ENCODE measurements at places on chromosomes 6 and 20.

DNA sequence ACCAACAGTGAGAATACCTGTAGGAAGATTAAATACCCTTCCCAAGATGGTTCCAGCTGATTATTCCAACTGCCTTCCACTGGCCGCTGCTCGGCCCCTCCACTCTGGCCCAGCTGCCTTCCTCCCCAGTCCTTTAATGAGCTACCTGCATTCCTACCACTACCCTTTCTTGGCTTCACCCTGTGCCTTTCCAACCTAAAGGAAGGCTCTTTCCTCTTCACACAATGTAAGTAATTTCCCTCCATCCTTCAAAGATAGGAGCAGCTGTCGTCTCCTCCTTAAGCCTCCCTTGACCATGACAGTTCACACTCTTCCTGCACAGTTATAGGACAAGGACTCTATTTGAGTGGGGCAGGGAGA is 16.2 kb upstream of the SNX9 start:
- no peak for DNase-seq

DNA sequence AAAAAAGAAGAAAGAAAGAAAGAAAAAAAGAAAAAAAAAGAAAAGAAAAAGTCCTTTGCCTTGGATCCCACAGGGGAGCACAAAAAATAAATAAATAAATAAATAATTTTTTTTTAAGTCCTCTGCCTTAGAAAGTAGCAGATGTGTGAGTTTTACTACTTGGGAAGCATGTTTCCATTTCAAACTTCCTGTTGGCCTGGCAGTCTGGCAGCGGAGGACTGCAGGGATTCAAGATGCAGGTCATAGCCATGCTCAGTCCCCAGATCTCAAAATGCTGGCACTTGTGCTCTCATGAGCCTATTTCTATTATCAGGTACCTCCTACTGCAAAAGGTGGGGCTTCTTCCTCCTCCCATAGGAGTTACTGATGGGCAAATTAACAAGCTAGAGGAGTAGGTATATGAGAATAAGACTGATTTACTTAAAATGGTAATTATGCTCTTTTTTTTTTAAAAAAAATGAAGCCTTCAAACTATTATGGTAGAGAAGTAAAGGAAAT is 54.2 kb upstream of the MAP7 start:
- no peak for DNase-seq

- no peak for DNase-seq
Observed at GRCh38 chr6:32641122-32641521, 3.9 kb downstream of the HLA-DQA1 start.

DNA sequence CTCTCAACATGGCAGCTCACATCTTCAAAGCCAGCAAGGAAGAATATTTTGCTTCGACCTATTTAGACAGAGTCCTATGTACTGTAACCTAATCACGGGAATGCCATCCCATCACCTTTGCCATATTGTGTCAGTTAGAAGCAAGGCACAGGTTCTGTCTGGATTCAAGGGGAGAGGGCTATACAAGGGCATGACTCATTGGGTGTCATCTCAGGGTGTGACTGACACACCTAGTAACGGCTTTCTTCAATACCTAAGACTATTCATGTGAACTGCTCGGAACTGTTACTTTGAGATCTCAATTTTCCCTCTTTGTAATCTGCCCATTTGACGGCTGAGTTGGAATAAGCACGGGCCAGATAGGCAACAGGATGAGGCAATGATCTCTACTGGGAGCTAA is 135.6 kb upstream of the HDGFL1 start:
- no peak for DNase-seq

DNA sequence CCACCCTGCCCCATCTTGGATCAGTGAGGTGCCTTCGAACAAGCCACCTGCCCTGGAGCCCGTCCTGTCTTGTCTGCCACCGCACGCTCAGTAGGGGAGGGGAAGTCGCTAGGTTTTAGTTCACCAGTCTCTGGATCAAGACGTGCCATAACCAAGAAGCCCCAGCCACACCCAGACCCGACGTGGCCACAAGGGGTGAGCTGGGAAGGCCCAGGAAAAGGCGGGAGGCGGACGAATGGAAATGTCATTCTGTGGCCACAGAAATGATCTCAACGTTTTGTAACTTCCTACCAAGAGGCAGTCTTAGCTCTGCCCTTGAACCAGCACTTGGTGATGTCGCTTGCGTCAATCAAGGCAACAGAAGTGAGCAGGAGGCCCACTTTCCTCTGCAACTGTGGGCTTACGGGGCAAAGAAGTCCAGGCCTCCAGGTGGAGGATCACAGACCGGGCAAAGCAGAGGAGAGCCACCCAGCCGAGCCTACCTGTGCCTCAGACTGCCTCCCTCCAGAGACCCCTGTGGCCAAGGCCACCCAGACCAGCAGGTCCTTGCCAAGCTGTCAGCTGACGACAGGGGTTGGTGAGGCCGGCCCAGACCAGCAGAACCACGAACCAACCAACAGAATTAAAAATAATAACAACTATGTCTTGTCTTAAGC is 14.5 kb downstream of the GMEB2 start:
- DNase-seq: no peak

DNA sequence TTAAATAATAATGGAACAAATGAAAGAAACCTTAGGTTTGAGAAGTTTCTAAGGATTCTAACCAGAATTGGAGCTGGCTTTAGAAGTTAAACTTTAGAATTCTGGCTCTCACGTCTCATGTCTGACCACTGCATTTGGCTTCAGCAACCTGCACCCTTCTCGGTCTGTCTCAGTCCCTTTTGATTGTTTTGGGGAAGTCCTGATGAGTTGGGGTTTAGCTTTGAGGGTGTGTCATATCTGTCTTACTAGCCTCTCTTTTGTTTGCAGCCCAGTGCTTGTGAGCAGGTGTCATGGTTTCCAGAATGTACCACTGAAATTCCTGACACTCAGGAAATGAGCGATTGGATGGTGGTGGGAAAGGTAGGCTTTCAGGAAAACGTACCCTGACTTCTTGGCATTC is 17.0 kb downstream of the CMTR1 start:
- no peak for DNase-seq

DNA sequence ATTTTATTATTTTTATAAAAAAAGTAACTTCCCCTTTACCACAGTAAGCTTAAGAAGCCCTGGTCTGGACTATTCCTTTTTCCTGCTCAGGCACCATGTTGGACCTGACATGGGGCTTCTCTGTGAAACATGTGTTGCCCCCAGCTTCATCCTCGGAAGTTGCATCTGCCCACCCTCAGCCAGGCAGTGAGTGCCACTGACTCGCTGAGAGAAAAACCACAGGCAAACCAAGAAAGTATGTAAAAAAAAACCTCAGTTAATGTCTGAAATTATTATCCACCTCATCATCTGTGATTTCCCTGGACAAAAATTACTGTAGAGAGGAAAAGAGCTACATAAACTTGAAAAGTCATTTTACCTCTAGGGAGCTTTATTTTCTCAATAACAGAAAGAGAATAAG is 109.9 kb upstream of the MCHR2 start:
- DNase-seq: no peak

DNA sequence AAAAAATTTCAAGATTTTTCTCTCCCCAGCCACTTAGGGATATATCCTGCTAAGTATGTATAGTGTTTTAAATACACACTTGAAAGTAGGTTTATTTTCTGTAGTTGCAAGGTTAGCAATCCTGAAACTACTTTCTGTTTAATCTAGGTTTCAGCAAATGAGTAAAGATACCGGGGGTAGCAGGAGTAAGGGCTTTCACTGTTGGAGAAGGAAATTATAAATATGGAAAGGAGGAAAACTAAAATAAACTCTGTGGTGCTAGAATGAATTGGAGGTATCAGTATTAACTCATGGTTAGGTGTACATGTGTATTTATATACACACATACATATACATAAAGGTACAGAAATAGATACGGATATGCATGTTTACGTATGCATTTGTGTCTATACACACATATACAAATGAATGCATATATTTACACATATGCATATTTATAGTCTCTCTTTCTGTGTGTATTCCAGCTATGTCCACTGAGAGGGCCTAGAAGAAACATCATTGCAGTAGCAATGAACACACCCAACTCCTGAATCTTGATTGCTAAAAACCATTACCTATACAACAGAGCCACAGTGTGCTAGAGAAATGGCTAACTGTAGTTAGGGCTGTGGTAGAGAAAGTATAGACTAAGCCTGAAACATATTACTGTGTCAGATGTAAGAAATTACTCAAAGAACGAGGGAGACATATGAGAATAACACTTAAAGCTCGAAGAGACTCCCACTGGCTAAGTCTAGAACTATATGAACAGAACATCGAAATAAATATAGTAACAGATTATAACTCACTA is 95.9 kb upstream of the EMILIN3 start:
- DNase-seq: no peak

DNA sequence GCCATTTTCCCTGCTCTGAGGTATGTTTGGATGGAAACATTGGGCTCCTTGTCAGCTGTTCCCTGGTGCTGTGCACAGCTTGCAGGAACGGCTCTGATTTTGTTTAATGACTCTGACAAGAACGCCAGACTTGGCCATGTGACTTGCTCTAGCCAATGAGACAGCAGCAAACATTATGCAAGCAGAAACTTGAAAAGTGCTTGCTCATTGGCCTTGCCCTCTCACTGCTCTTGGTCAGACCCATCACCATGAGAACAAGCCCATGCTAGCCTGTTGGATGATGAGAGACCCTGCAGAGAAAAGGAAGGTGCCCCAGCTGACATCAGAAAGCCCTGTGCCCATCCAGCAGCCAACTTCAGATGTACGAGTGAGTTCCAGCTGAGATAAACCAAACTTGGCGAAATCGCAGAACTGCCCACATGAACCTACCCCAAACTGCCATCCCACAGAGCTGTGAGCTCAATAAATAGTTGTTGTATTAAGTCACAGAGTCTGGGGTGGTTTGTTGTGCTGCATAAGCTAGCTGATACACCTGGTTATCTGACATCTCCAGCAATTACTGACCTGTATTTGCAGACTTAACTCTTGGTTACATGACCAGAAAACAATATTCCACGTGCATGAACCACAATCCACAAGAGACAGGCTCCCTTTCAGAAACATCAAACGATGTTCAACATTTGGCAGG is 96.9 kb downstream of the JPH2 start:
- DNase-seq: peak; percentile 64

GRCh38 chr20:3970016-3970415 is 45.3 kb downstream of the RNF24 start:
- no peak for DNase-seq

DNA sequence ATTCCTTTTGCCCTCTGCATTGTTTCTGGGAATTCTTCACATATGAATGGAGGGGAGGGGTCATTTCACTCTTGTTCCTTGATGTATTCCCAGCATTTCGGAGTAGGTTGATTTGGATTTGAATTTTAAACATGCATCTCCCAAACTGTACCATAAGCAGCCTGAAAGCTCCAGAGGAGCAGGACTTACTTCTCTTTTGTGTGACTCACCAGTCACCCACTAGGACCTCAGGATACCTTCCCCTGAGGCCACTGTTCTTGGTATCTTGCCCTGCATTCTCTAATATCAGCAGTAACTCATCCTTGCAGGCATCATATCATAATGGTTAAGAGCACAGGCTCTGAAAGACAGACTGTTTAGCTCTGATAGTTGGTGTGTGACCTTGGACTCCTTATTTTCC is 703 bp downstream of the MRPL2 start:
- no peak for DNase-seq

GRCh38 chr20:6767536-6768227 is at the start of gene BMP2:
Gene BMP2, plus strand, starts transcription at chr20:6767686. Its CDS starts 2,441 bp downstream, at chr20:6770127.
- peak; percentile 37 for DNase-seq

- DNase-seq: no peak
Observed at GRCh38 chr6:5680095-5680494, 326.6 kb downstream of the NRN1 start.

DNA sequence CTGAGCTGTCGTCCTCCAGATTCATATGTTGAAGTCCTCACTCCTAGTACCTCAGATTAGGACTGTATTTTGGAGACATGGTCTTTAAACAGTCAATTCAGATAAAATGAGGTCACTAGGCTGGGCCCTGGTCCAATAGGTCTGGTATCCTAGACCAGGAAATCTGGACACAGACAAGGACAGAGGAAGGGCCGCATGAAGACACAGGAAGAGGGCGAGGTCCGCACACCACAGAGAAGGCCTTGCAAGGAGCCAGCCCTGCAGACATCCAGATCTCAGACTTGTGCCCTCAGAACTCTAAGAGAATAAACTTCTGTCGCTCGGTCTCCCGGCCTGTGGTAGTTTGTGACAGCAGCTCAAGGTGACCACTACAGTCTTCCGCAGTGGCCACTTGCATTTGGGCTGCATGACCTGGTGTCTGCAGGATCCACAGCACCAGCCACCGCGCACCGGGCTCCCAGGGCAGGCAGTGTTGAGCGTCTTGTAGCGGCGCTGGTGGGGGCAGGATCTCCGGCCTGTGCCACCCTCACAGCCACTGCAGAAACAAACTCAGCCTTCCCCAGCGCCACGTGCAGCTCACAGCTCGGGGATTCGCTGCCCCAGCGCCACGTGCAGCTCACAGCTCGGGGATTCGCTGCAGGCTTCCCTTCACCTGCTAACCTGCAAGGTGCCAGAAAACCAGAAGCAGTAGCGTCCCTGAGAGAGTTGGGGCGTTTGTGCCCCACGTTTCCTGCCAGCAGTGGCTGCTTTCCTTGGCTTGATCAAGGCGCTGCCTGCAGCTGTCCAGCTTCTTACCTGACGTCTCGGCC is 6.0 kb upstream of the RBM38 start:
- no peak for DNase-seq

GRCh38 chr20:5056801-5057599 is 55.7 kb upstream of the SLC23A2 start:
- DNase-seq: peak; percentile 58

- DNase-seq: no peak
Observed at GRCh38 chr6:72595812-72596211, 26.1 kb upstream of the KCNQ5 start.

DNA sequence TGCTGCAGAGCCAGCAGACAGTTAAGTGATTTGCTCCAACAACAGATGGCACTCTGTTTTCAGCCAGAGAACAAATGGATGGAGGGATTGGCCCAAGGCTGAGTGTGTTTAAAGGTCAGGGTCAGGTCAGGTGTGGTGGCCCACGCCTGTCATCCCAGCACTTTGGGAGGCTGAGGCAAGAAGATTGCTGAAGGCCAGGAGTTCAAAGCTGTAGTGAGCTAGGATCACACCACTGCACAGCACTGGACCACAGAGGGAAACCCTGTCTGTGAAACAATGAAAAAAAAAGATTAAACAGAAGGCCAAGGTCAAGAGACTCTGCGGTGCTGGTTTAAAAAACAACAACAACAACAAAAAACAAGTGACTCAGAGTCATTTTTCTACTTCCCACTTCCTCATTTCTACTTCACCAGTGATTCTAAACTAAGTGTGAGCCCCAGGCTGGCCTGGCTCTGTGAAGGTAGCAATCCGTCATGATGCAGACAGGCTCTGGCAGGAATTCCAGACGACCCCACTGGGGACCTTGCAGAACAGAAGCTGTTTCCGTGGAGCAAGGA is 42.5 kb upstream of the ARMC2 start:
- no peak for DNase-seq

GRCh38 chr20:16179371-16179770 is 393.9 kb downstream of the KIF16B start:
- DNase-seq: no peak

GRCh38 chr20:5539691-5540090 is 210.5 kb upstream of the SHLD1 start:
- DNase-seq: no peak

DNA sequence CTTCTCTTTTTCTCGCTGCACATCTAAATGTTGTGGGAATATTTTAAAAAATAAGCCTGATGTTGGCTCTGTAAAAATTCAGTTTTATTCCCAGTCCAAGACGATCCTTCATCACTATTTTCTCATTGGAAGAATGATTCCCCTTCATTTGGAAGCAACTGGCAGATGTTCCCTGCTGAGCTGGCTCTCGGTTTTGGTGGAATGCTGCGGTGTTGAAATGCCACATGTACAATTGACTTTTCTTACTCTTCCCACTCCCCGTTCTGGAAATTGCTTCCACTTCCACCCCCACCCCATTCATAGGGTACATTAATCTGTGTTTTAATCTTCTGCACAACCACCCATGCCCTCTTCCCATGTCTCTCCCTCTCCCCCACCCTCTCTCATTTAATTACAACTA is 496.3 kb upstream of the MAP3K7 start:
- no peak for DNase-seq

Measured in testis (tissue), 5 donors.